ENCODE measurements at places on chromosomes 7 and 10. TPM values are rescaled to one million over a fixed set of nuclear protein-coding genes. Genes with fewer than 3 reads are reported as not detected.

GRCh38 chr10:125201108-125201524 lies 40.8 kb upstream of the CTBP2 start:
- no peak overlapping the region for H3K27ac ChIP-seq
- H3K36me3 ChIP-seq, result no peaks in the 10 kb centered on the region
- H3K27me3 ChIP-seq, result peaks cover 20% of the 10 kb centered on the region

GRCh38 chr10:32148864-32149251 lies 92.6 kb upstream of the KIF5B start:
- no peak overlapping the region for H3K27ac ChIP-seq

CD36 gene
- total RNA-seq, result 8.7 TPM

GRCh38 chr7:95630702-95631458 lies 34.6 kb upstream of the PDK4 start:
- no peaks in the 10 kb centered on the region for H3K27me3 ChIP-seq
- H3K4me1 ChIP-seq, result no peaks in the 10 kb centered on the region
- H3K27ac ChIP-seq, result no peak overlapping the region
- no peaks in the 10 kb centered on the region for H3K36me3 ChIP-seq
- H3K4me3 ChIP-seq, result no peak overlapping the region

STAG3 gene
- 4.0 TPM for total RNA-seq

HOGA1 gene
- not detected for total RNA-seq

- H3K27me3 ChIP-seq, result no peaks in the 10 kb centered on the region
- no peak overlapping the region for H3K27ac ChIP-seq
- peaks cover 3% of the 10 kb centered on the region for H3K4me1 ChIP-seq
Measured at GRCh38 chr7:44867073-44867995, 18.0 kb downstream of the PURB start.

ECHDC3 gene
- total RNA-seq, result not detected

GRCh38 chr7:51175992-51176388 lies 140.6 kb downstream of the COBL start:
- no peaks in the 10 kb centered on the region for H3K36me3 ChIP-seq
- H3K27me3 ChIP-seq, result peaks cover 37% of the 10 kb centered on the region

DNA sequence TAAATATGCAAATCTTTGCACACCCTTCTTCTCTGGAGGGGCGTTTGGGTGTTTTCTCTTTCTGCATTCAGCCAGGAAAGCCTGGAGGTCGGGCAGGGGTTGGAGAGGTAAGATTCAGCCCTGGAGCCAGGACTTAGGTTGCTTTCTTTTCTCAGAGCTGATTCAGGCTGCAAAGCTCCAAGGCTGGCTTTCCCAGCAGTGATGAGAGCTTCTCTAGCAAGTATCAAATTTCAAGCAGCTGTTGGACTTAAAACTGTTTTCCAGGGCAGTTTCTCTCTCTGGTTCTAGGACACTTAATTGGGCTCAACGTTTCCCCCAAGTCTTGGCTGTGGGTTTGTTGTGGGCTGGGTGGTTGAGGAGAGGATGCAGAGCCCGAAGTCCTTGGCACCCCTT lies 608 bp downstream of the AKR1B10 start:
- no peaks in the 10 kb centered on the region for H3K4me1 ChIP-seq
- DNase-seq, result no peak
- H3K4me3 ChIP-seq, result no peak overlapping the region

DNA sequence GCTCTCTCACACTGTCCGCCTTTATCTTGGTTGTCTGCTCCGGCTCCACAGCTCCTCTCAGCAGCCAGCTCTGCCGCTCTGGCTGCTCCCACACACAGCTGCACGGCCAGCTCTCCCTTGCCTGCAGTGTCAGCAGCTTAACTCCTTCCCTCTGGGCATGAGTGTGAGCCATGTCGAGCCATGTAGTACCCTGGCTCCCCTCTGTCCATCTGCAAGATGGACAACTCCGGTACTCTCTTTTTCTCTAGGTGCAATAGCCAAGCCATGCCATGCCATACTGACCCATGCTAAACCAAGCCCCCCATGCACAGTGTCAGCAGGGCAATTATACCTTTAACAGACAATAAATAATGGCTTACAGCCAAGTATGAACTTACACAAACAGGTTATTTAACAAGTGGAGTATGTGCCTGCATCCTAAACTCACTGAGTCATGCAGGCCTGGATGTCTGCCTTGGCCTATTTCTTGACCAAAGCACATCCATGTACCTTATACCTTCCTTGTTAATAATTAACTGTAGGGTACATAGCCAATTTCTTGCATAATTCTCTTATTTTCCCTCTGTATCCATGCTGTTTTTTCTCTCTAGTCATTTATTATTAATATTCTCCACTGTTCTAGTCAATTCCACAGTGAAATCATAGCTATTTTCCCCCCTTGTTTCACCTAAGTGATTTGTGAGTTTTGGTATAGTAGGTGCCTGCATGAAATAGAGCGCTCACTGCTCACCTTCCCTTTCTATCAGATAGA lies 170.9 kb downstream of the CDK14 start:
- no peak overlapping the region for H3K27ac ChIP-seq
- H3K4me1 ChIP-seq, result no peaks in the 10 kb centered on the region
- DNase-seq, result no peak
- H3K27me3 ChIP-seq, result no peaks in the 10 kb centered on the region
- H3K4me3 ChIP-seq, result no peak overlapping the region

DNA sequence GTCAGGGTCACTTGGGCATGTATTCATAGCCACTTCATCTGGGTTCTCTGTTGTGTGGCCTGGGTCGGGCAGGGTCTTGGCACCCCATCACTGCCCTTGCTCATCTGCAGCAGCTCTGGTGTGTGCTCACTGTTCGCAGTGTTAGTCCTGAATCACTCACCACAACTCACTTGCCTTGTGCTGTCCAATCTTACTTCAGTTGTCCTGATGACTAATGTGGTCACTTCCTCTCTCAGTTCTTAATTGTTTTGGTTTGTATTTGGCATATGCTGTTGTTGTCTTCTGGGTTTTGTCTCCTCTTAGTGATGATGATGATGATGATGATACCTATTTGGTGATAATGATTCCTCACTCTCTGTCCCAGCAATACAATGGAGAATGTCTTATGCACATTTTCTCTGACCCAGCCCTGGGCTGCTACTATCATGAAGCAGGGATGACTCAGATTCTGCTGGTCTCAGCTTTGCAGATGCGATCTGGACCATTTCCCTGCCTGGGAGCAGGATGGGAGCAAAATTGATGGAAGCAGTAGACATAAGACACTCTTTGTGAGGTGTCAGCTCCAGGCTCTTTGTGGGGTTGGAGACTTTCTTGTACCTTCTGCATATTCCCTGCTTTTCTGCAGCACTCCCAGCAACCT lies 17.0 kb downstream of the ADRA2A start:
- H3K27me3 ChIP-seq, result peaks cover 57% of the 10 kb centered on the region
- no peak for DNase-seq

- peaks cover 4% of the 10 kb centered on the region for H3K27me3 ChIP-seq
- H3K4me1 ChIP-seq, result no peaks in the 10 kb centered on the region
- no peak overlapping the region for H3K4me3 ChIP-seq
- no peak overlapping the region for H3K27ac ChIP-seq
- no peaks in the 10 kb centered on the region for H3K36me3 ChIP-seq
- DNase-seq, result no peak
Measured at GRCh38 chr10:90378524-90379076, 479.2 kb downstream of the HTR7 start.

GRCh38 chr10:94006591-94007550 lies 13.1 kb downstream of the PLCE1 start:
- no peak overlapping the region for H3K4me3 ChIP-seq
- no peak overlapping the region for H3K27ac ChIP-seq
- no peaks in the 10 kb centered on the region for H3K4me1 ChIP-seq
- DNase-seq, result no peak

GRCh38 chr10:4008676-4009382 lies 223.8 kb upstream of the KLF6 start:
- H3K4me1 ChIP-seq, result peaks cover 11% of the 10 kb centered on the region
- H3K27ac ChIP-seq, result no peak overlapping the region
- DNase-seq, result no peak
- no peaks in the 10 kb centered on the region for H3K27me3 ChIP-seq
- no peaks in the 10 kb centered on the region for H3K36me3 ChIP-seq

KAZALD1 gene
- not detected for total RNA-seq

All from T-helper 17 cell (primary cell).